ENCODE measurements at places on chromosomes 1 and 21.

GRCh38 chr1:220796530-220796929, 9.8 kb downstream of the MTARC1 start:
- DNase-seq: no peak

DNA sequence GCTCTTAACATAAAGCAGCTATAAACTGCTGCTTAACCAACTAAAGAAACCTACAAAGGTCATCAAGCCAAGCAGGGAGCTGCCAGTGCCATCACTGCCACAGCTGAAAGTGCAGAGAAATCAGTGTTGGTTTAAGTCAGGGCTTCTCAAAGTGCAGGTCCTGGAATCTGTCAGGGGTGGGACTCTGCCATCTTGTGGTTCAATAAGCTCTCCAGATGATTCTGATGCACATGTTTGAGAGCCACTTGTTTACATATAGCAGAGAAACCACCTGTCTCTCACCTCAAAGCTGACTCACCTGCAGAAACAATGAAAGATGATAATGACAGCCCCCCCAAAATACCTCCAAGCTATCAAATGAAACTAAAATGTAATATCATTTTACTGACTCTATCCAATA, 49.3 kb downstream of the SH3GLB1 start:
- DNase-seq: no peak

GRCh38 chr1:36366091-36366661, 19.5 kb downstream of the STK40 start:
- DNase-seq: peak; percentile 59

- DNase-seq: peak; percentile 69
These were observed 28.2 kb downstream of the VAV3 start for GRCh38 chr1:107936498-107937481.

GRCh38 chr1:202283379-202283844, 58.3 kb downstream of the UBE2T start:
- DNase-seq: peak; percentile 23

DNA sequence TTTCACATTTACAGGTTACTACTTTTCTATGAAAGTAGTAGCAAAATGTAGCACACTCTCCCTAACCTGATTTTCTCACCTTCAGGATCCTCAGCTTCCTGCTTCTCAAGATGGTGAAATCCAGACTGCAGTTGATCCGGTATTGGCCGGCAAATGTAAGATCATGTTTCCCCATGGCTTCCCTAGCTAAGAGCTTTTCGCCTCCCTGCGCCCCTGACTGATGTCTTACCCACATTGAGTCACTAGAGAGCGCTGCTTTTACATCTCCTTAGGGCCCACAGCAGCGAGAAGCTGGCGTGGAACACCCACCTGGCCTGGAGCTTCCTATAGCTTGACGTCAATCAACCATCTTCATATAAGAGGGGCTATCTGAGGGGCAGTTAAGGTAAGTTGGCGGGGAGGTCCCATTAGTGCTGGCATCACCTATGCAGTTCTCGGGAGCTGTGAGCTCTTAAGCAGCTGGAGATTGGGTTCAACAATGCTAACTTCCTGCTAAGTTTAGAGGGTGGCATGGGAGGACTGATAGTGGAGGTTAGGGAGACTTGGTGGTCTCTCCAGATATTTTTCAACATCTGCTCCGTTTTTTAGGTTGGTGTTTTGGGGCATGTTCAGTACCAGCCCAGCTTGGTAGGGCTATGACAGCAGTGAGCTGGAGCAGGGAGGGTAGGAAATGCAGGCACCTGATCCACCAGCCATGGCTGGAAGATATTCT, 5.5 kb downstream of the PTPN7 start:
- DNase-seq: peak; percentile 56

- DNase-seq: peak; percentile 62
These were observed 37.1 kb upstream of the CTTNBP2NL start for GRCh38 chr1:112358798-112359408.

- no peak for DNase-seq
These were observed 134.0 kb downstream of the KIF26B start for GRCh38 chr1:245288796-245289195.
